Suppressor macrophage treated with lipopolysaccharide for 4 hours (primary cell): ENCODE measurements at places on chromosomes 12 and 14.
A peak's percentile ranks its signal among the peaks of the same experiment; 100 is the strongest.

GRCh38 chr12:1189163-1189562 is 198.1 kb downstream of the ERC1 start:
- no peak for DNase-seq

DNA sequence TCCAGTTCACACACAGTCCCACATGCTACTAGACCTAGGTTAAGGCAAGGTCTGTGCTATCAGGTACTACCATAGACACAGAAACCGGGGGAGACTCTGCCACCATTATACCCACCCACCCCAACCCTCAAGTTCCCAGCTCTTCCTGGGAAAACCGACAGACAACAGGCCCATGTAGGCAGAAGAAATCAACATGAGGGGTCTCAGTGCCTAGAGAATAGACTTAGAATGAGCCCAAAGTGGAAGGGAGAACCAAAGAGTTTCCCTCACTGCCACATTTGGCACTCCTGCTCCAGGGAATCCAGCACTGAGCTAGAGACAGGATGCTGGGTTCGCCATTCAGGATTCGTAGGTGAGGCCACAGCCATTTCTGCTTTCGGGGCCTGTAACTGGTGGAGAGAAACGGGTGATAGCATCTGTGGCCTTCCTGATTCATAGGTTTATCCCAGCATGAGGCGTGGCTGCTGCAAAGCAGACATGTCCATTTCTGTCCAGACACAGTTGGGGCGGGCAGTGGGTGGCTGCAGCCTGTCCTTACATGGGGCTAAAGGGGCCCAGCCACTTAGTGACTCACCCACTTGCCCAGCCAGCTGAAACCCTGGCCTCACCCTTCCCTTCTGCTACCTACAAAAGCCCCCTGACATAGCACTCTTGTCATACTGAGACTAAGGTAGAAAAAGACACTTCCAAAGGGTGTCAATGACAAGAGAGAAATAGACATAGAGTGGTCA is 69.4 kb downstream of the IRF2BPL start:
- DNase-seq = peak; percentile 68

GRCh38 chr12:120115692-120116440 is 687 bp downstream of the RAB35 start:
- DNase-seq = peak; percentile 55

GRCh38 chr12:96812153-96812552 is 94.9 kb upstream of the NEDD1 start:
- no peak for DNase-seq

GRCh38 chr12:114209861-114210260 is 196.1 kb downstream of the TBX5 start:
- no peak for DNase-seq

- no peak for DNase-seq
Observed at GRCh38 chr12:87678453-87678852, 350.7 kb downstream of the C12orf50 start.

DNA sequence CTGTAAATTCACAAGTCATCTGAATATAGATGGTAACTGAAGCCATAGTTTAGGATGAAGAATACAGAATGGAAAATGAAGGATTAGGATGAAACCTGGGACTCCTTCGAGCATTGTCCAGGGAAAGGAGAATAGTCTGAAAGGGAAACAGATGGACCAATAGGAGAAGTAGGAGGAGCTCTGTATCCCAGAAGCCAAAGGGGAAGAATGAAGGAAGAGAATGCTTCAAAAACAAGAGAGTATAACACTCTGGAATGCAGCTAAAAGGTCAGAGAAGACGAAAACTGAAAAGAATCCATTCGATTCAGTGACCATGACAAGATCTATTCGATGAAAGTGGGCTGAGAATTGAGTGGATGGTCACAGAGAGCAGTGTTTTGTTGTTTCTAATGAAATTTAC is 1.0 kb downstream of the GMFB start:
- DNase-seq = peak; percentile 38

GRCh38 chr14:36845356-36846012 is 183.8 kb downstream of the PAX9 start:
- DNase-seq = no peak

GRCh38 chr12:89383235-89384049 is 31.1 kb upstream of the DUSP6 start:
- peak; percentile 35 for DNase-seq

GRCh38 chr12:65663648-65664047 is 160.6 kb upstream of the HMGA2 start:
- DNase-seq = no peak

GRCh38 chr12:15629761-15630160 is 159.4 kb downstream of the EPS8 start:
- DNase-seq = no peak

DNA sequence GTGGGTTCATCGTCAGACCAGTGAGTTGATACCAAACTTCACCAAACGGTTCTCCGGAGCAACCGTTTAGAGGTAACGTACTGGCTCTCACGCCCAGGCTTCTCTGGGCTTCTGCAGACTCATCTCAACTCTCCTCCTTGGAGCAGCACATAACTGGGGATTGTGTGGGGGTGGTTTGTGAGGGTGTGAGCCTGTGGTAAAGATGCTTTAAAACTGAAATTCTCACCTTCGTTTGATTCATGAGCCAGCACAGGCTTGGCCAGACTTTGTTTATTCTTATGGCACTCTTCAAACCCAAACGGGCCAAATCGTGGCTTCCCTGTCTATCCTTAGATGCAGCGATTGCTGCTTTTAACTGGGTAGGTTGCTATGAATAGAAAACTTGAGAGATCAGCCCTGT is 121.3 kb downstream of the SAMD4A start:
- no peak for DNase-seq

DNA sequence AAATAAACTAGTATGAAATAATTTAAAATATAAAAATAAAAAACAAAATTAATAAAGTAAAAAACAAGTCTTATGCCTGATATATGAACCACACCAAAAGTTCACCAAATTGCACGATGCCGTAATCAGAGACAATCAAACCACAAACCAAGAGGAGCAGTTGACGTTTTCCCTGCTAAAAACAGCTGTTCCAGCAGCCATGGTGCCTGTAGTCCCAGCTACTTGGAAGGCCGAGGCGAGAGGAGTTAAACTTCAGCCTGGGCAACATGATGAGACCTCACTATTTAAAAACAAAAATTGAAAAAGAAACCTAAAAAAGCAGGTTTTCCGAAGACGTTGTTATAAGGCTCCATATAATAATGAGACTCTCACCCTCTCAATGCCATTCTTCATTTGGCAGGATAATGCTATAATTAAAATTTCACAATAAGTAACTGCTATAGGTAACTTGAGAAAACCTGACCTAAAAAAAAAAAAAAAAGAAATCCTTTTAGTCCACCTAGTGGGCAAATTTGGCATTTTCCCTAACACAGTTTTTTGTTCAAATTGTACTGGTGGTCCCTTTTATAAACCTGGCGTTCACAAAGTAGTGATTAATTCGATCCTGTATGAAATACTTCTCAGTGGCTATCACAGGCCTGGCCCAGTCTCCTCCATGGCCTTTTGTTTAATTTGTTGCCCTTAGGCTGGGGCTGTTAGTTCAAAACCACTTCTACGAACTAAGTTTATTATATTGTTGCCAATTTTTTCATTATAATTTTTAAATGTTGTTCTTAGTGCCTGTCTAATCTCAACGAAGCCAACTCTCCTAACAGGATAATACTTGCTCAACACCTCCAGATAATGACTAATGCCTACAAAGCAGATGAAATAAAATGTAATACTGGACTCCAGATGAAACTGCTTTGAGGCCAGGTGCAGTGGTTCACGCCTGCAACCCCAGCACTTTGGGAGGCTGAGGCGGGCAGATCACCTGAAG is 62.1 kb downstream of the TNFAIP2 start:
- DNase-seq = peak; percentile 49

- peak; percentile 78 for DNase-seq
Observed at GRCh38 chr12:13211859-13212664, 15.5 kb downstream of the EMP1 start.

- peak; percentile 59 for DNase-seq
Observed at GRCh38 chr12:83016218-83016835, 329.6 kb downstream of the TMTC2 start.

DNA sequence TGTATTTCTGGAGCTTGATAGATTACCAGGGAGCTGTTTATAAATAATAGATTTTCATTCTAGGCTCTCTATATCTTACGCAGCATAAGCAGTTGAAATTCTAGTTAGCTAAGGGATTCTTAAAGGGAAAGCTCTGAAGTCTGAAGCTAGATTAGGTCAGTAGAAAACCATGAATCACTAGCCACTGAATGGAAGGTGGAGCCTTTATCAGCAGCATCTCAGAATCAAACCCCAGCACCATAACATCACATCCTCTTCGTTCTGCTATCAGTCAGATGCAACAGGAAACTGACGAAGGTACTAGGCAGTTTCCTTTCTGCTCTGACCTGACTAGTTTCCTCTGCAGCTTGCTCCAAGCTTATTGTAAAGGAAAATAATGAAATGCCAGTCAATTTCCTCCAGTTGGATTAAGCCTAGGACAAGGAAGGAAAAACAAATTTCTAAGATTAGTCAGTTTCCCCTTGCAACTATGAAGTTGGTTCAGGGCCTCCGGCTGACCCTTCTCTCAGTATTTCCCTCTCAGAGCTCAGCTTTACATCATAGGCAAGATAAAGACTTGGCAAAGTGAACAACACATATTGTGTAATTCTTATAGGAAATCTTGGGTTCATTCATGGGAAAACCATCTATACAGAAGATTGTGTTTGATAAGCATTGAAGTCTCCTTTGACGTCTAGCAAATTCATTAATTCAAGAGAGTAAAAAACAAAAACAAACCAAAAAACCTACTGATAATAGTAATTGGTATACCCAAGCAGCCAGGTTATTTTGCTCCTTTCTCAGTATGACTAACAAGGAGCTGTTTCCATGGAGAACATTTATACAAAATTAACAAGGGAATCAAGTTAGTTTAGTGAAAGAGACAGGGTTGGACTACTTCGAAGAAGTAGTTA is 43.4 kb upstream of the CFAP54 start:
- peak; percentile 42 for DNase-seq

- no peak for DNase-seq
Observed at GRCh38 chr12:3922033-3922432, 48.8 kb upstream of the PARP11 start.

- no peak for DNase-seq
Observed at GRCh38 chr14:26622611-26623010, 24.8 kb upstream of the NOVA1 start.

- peak; percentile 37 for DNase-seq
Observed at GRCh38 chr12:128813883-128814282, 9.9 kb downstream of the SLC15A4 start.

DNA sequence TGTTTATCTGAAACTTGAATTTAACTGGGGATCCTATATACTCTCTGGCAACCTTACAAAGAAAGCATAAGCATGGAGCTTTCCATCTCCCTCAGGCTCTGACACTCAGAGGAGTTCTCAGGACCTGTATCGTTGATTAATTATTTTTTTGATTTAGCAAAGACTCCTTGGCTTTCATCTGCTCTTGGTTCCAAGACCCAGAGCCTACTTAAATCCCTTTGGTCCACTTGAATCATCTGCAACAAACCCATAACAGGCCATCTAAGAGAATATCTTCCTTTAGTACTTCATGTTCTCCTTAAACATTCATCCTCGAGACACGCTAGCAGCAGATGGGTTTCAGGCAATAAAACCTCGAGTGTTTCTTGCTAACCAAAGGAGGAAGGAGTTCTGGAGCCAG is 85.4 kb downstream of the ZFP36L1 start:
- no peak for DNase-seq

DNA sequence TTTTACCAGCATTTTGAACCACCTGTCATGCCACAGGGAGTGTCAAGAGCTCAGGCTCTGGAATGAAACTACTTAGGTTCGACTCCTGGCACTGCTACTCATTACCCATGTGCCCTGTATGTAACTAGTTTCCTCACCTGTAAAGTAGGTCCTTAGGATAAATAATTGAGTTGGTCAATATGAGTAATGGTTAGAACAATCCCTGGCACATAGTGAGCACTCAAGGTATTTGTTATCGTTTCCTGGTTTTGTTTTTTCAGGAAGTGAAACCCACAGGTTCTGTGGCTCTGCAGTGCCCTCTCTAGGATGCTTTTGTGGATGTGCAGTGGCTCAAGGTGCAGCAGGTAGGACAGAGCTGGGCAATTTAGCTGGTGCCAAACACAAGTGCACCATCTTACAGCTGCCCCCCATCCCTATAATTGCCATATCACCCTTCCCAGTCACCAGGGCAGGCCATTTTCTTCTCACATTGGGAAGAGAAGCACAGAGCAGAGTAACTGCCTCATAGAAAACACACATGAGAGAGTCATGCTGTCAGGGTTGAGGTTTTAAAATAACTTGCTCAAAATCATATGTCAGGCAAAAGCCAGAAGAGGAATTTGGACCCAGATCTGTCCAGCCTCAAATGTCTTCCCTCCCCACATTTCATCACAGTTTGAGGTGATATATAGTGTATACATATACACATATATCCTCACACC is 297.5 kb downstream of the RPAP3 start:
- DNase-seq = no peak

GRCh38 chr14:50038398-50039119 is 77.8 kb downstream of the VCPKMT start:
- DNase-seq = peak; percentile 99

DNA sequence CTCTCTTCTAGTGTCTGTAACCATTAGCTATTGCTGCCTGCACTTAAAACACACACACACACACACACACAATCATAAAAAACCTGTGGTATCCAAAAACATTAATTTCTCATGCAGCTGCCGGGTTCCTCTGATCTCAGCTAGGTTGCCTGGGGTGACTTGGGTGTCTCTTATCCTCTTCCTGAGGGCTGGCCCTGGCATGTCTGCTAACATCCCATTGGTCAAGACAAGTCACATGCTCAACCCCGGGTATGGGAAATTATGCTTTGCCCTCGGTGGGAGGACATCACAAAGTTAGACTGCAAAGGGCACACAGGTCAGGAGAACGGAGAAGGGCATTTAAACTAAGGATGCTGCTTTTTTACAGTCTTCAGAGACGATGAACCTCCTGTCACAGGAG is 55.7 kb downstream of the TRPV4 start:
- DNase-seq = no peak

GRCh38 chr12:29283969-29284700 is 96.8 kb downstream of the ERGIC2 start:
- DNase-seq = no peak

GRCh38 chr12:95303476-95303875 is 85.9 kb downstream of the VEZT start:
- no peak for DNase-seq

- no peak for DNase-seq
Observed at GRCh38 chr12:45138609-45139008, 77.3 kb upstream of the ANO6 start.

DNA sequence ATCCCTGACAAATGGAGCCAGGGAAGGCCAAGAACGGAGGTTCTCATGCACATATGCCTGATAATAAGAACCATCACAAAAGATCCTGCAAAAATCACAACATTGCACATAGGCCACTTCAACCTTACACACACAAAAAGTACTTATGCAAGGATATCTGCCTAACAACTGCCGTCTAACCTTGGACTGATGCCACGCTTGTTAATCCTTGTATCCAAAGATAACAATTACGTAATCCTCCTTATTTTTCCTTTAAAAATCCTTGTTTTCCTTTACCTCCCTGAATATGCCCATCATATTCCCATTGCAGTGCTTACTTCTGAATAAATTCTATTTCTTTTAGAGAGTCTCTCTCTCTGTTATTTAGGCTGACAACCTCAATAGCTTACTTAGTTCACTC is 59.5 kb downstream of the TMEM116 start:
- no peak for DNase-seq
